ENCODE measurements at places on chromosomes 3 and 15.

DNA sequence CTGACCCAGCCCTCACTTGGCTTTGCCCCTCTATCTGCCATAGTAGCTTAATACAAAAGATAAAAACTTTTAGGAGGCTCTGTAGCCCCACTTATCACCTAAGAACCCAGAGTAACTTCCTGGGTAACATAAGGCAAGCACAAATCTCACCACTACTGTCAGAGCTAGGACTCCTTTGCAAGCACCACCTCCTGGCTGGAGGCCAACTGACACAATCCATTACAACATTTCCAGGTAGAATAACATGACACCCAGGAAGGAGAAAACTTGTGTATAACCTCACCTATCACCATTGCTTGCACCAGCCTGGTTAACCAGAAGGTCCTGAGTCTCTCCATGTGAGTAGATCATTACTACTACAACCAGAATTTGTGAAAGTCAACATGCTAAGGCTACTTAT lies 230.0 kb downstream of the TUSC7 start:
- no peak for DNase-seq

GRCh38 chr3:149767720-149768119 lies 15.4 kb upstream of the COMMD2 start:
- no peak for DNase-seq

DNA sequence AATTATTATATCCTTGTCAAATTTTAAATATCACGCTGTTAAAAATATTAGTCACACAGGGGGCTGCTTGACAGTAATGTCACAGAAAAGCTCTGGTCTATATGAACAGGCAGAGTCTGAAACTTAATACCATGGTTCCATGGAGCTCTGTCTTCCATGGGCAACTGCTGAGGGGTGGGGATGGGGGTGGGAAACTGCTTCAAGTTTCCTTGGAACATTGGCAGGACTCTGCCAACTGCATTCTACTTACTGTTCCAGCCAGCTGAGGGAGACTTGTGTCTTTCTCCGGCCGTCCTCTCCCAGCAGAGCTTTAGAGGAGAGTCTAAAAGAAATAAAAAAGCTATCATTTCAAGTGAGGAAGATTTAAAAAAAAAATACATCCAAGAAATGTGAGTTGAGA lies 348.7 kb downstream of the ZIC1 start:
- DNase-seq: no peak

DNA sequence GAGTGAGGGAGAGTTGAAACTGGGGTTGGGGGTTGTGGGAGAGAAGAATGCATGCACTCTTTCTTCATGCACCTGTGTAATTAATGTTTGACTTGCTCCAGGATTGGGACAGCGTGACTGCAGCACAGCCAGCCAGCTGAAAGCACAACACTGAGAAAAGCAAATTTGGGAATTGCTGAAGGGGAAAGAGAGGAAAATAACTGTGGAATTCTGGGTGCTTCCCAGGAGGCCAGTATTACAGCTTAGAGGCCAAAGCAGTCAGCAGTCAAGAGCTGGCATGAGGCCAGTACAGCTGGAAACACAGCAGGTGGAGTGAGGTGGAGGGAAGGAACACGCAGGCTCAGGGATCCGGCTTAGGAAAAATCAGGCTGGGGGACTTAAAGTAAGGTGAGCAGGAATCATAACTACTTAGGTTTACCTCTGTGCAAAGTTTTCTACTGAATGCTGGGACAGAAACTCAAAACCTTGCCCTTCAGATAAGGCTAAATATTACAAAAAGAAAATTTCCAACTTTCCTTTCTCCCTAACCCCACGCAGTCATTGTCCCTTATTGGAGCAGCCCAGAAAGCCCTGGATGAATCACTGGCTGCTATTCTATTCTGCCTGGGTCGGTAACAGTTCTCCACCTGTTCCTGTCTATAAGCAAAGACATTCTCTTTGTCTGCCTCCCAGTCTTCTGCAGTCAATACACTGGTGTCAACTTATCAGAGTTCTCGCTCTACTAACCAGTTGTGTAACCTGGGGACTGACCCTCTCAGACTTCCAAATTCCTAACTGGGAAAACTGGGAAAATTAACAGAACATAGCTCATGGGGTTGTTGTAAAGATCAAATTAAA lies 167.2 kb downstream of the MAGI1 start:
- DNase-seq: peak; percentile 32

DNA sequence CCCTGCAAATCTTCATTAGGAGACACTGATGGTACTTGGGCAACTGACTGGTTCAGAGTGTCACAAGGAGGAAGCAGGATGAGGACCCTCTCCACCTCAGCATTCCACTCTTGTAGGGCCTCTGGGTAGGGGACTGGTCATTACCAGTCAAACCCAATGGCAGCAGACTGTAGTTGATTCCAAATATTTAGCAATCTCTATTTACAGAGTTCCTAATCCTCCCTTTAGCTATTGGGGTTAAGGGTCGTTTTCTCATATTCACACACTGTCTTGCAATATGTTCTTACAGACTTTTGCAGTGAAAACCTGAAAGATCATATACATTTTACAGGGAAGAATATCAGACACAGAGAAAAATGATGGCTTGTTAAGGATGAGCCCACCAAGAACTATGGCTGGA lies 397.7 kb downstream of the GAP43 start:
- no peak for DNase-seq

- no peak for DNase-seq
These were observed 1.7 kb upstream of the HHATL start for GRCh38 chr3:42704136-42704841.

GRCh38 chr3:139309880-139310279 lies 33.9 kb upstream of the MRPS22 start:
- no peak for DNase-seq

GRCh38 chr3:70264122-70264780 lies 48.2 kb downstream of the MDFIC2 start:
- no peak for DNase-seq

DNA sequence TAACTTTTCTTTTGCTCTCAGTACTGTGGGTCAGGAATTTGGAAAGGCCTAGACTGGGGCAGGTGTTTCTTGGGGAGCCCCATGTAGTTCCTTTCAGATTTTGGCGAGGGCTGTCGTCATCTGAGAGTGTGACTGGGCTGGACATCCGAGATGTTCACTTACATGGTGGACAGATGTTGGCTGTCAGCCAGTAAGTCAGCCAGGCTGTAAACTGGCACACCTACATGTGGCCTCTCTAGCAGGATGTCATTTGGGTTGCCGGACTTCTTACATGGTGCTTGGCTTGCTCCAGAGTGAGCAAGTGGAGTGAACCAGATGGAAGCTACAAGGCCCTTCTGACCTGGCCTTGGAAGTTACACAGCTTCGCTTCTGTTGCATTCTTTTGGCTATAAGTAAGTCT lies 20.7 kb downstream of the TATDN2 start:
- DNase-seq: no peak

- no peak for DNase-seq
These were observed 14.9 kb downstream of the TGM5 start for GRCh38 chr15:43251871-43252250.

DNA sequence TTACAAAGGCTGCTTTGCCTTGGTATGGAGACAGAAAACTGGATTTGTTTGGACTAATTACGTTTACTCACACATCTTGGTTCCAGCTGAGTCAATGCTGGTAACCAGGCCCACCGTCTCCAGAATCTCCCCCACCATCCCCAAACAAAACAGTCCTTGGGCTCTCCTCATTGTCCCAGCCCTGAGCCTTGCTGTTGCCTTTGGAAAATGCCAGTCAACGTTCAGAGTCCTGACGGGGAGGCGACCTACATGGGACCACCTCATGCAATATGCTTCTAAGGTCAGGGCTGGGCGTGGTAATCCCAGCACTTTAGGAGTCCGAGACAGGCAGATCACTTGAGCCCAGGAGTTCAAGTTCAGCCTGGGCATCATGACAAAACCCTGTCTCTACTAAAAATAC lies 85.2 kb upstream of the IQSEC1 start:
- no peak for DNase-seq

DNA sequence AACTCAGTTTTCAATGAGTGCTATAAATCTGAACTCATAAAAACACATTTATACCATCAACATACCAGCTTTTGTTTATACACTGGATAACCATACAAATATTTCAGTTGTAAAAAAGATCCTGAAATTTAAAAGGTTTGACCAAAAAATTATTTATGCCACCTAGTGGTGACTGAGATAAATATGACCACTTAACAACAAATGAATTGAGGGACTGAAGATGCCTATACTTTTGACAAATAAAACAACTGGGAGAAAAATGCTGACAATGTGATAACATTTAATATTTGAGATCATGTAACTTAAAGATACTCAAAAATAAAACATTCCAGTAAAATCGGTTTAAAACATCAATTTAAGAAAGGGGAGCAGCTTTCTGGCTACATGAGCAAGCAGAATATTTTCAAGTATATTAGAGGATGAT lies 30.4 kb downstream of the ATG3 start:
- no peak for DNase-seq

GRCh38 chr15:70797464-70797863 lies 34.1 kb upstream of the UACA start:
- DNase-seq: no peak

DNA sequence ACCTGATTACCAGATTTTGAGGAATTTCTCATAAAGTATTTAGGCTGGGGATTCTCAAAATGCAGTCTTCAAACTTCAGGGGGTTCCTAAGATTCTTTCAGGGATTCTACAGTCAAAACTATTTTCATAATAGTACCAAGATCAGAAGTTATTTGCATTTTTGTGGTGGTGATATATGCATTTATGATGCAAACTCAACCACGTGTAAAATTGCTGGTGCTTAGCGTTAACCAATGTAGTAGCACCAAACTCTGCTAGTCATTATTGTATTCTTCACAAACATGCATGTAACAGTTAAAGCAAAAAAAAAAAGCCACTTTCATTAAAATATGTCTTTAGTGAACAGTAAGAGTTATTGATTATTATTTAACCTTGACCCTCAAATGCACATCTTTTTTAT lies 274.9 kb upstream of the DNAJC19 start:
- DNase-seq: no peak

GRCh38 chr3:116186049-116186448 lies 259.2 kb downstream of the LSAMP start:
- DNase-seq: no peak

DNA sequence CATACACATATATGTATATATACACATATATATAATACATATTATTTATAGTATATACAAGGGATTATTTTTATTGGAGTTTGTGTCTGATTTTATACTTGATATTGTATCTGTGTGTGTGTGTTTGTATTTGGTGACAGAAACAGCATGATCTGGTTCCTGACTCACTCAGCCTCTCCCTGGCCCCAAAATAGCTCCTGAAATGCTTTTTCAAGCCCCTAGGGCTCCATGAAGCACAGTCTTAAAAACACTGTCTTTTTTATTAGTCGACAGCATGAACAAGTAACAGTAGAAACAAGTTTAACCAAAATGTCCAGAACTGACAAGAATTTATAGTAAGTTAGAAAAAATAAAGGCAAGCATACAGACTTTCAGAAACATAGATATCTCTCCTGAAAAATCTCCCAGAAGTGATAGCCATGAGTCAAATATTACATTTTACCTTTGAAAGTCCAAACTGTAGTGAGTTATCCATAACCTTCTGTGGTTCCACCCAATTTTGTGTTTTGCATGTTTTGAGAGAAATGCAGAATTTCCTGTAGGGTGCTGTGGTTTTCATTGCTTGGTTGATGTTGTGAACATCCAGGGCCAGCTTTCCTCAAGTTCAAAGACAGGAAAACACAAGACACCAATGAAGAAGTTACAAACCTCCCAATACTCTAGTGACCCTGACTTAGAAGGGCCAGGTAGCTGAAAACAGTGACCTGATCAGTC lies 98.5 kb upstream of the CCDC80 start:
- no peak for DNase-seq

- no peak for DNase-seq
These were observed 32.9 kb downstream of the PIK3CA start for GRCh38 chr3:179181021-179181472.

DNA sequence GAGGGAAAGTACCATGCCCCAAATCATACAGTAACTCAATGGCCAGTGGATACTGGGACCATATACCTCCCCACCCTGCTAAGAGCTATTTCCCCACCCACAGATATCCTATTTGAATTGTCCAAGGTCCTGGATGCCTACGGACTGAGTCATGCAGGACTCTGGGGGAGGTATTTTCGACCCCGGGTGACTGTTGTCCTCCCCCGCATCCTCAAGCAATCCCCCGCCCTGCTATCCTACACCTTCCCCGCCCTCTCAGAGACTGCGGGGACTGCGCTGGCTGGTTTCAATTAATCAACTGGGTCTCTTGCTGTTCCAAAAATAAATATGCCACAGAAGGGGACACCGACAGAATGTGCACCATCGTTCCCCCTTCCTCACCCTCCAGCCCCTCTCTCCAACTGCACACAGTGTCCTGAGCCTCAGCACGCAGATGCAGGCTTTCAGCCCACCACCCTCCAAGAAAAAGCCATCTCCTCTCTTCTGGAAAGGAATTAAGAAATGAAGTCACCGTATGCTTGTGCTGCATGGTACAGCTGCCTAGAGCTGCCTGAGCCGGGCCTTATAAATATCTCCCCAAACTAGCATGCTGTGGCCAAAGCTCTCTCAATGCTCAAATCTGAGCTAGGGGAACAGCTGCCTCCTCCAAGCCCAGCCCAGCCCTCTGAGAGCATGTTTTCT lies 8.1 kb downstream of the CAV3 start:
- no peak for DNase-seq

DNA sequence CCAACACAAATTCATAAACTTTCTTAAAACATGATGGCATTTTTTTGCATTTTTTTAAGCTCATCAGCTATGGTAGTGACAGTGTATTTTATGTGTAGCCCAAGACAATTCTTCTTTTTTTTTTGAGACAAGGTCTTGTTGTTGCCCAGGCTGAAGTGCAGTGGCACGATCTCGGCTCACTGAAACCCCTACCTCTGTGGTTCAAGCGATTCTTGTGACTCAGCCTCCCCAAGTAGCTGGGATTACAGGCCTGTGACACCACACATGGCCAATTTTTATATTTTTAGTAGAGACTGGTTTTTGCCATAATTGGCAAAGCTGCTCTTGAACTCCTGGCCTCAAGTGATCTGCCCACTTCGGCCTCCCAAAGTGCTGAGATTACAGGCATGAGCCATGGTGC lies 17.3 kb upstream of the USP50 start:
- DNase-seq: no peak

GRCh38 chr15:63911160-63911559 lies 77.4 kb upstream of the HERC1 start:
- DNase-seq: no peak

DNA sequence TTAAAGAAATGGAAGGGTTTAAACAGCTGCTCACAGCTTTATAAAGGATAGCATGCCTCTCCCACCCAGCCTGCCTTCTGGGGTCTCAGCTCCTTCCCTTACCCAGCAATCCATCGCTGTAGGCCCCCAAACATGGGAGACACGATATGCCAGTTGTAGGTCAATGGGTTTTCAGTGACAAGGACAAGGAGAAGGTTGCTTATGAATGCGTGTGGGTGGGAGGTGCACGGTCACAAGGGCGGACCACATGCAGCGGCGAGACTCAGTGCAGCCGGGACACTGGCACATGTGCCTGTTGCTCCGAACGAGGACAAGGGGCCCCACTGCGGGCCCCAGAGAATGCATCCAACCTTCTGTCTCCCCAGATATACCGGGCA lies 67.0 kb downstream of the MGLL start:
- DNase-seq: no peak

GRCh38 chr3:140180603-140181002 lies 245.6 kb downstream of the CLSTN2 start:
- DNase-seq: no peak

- peak; percentile 34 for DNase-seq
These were observed 856 bp downstream of the TMEM40 start for GRCh38 chr3:12758025-12758781.

All from prostate gland (tissue), 2 donors.